Right lung (tissue), 10 donors: ENCODE measurements at places on chromosomes 13 and 19. TPM values are rescaled to one million over a fixed set of nuclear protein-coding genes. Genes with fewer than 3 reads are reported as not detected.

GRCh38 chr13:32384702-32385101, 43.2 kb downstream of the N4BP2L1 start:
- no peak for DNase-seq

The RFPL4A gene
- polyA plus RNA-seq, result not detected

The ELOF1 gene
- 38.5 TPM for polyA plus RNA-seq

The HPN gene
- 32.1 TPM for polyA plus RNA-seq
